ENCODE measurements at places on chromosomes 4 and X.

DNA sequence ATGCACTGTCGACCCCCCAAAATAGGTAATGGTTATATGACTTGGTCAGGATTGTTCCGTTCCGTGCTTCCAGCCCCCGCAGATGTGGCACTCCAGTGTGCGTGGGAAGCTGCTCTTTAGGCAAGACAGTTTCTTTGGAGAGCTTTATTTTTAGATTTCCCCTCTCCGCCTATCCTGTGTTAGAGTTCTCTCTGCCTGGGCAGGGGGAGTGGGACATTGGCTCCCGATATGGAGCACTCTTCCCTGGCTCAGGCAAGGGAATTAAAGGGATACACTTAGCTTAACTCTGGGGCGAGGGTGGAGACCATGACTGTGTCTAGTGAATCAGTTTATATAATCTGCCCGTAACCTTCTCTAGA, 36.0 kb downstream of the DLG3 start:
- DNase-seq = no peak

DNA sequence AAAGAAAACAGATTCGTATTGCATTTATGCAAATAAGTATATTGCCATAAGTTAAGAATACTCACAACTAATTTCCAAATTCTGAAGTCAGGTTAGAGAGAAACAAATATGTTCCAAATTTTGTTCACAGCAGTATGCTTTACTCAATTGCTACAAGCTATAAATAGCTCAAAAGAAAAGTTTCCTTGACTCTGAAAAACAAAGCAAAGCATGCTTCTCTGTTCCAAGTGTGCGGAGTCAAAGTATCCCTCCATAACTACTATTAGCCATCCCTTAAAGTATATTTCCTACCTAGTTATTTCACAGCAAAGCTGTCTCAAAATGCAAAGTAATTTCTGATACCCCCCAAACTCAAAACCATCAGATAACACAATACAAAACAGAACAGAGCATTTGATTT, 47.3 kb downstream of the MGST2 start:
- DNase-seq = no peak

DNA sequence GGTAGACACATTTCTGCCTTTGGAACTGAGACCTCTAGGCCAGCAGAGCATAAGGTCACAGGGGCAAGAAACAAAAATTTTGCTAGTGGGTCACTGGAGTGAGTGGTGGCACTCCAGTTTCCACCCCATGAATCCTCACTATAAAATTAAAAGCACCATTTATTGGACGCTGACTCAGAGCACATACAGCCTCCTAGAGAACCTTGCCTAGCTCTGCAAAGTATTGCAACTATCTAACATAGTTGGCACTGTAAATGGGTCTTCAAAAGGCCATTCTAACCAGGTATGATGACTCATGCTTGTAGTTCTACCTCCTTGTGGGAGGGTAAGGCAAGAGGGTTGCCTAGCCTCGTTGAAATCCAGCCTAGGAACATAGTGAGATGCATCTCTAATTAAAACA, 25.1 kb downstream of the RRAGB start:
- no peak for DNase-seq

DNA sequence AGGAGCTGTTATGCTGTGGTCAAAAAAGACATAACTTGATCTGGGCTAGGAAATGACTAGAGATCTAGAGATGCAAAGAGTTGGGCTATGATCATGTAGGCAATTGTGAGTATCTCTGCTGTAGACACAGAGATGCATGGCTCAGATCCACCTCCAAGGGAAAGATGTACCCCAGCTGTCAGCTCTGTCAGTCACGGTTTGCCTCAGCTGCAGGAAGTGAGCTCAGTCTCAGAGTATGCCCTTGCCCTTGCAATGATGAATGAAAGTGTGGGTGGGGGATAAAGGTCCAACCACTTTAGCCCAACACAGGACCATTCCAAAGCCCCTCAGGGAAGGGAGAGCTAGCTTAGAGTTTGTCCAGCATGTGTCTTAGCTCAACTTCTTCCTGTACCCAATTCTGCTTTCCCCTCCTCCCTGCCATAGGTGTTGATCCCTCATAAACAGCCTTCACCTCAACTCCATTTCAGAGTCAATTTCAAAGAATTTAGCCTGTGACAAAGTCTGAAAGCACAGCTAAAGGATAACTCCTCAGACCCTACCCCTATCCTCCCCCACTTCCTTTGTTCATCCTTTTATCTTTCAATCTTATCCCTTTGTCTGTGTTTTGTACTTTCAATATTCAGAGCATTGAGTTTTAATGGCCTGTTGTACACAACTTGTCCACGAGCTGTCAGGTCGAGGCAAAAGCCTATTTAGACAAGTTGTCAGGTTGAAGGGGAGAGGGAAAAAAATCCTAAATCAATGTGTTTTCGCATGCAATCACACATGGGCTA, 90.6 kb downstream of the MID1IP1 start:
- no peak for DNase-seq

DNA sequence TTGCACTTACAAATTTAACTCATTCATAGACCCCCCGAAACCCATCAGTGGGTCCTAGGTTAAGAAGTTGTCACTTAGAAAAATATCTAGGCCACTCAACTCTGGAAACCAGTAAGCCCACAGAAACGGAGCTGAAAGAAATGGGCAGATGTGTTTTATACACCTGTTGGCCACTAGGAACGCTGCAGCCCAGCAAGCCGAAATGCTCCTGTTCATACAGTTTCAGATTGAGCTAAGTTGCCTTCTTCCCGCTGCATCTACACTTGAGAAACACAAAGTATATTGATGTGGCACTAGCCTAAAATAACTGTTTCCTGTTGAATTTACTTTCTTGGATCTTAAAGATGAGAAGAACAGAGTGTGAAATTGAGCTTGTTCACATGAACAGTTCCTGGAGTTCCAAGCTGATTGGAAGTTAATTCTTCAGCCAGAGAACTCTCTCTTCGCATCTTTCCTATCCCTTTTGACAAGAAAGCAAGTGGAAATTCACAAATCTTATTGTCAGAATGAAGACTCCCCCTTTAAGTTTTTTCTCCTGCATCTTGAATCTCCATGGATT, 174.1 kb downstream of the RBMX2 start:
- no peak for DNase-seq

- no peak for DNase-seq
Observed at GRCh38 chr4:150960079-150960478, 55.0 kb downstream of the LRBA start.

All from GOT3 (cell line).